ENCODE measurements at places on chromosomes 12 and 14.

DNA sequence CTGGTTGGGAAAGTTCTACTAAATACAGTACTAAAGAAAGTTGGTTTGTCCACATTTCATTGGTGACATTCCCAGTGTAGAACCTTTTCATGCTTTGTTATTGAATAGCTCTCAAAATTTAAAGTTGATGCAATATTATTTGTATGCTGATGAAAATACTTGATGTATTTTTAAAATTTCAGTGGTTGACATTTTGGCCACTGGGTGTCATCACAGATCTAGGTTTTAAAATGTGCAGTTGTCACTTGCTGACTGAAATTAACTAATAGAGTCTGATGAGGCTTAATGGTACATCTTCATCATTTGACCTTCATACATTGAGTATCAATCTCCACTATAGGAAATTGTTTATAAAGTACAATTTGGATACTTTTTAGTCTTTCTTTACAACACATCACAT, 37.1 kb downstream of the CMAS start:
- DNase-seq = no peak

DNA sequence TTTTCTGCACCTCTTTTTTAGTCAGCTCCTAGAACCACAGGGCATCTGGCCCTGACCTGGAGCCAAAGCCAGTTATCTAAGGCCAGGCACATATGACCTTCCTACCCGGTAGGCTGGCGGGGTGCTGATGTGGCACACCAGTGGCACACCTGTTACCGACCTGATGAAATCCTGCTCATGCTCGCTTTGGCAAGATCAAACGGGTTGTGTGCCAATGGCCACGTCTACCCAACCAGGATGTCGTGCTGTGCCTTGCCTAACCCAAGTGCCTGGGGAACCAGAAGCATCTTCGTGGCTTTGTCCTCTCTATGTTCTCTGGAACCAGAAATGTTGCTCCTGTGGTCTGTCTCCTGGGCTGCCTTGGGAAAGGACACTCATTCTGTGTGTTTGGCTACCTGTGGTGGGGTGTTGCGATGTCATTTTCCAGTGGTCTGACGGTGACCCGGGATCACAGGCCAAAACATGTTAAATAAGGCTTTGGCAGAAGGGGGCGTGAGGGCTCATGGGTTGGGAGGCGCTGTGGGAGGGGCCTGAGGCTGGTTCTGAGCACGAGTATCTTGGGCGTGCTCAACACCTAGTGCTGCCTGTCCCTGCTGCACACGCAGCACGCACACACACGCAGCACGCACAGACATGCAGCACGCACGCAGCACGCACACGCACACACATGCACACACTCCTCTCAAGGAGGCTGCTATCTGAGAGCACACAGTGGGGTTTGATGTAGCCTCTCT, 27.9 kb downstream of the CCNK start:
- DNase-seq = no peak

DNA sequence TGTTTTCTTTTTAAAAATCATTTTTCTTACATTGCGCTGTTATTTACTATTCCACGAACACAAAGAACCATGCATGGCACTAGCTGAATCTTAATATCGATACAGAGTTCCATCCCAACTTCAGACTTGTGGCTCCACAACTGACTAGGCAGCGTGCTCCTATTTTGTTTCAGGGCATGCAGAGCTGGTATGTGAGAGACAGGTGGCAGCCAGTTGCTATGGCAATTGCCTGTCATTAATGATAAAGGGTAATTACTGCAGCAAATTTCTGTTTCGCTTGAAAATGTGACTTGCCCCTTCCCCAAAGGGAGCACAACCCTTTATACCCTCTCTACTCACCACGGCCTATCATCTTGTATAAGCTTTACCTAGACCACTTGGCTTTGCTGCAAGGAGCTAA, 113.1 kb upstream of the G2E3 start:
- DNase-seq = no peak

GRCh38 chr12:94095618-94096017, 52.8 kb upstream of the PLXNC1 start:
- no peak for DNase-seq

DNA sequence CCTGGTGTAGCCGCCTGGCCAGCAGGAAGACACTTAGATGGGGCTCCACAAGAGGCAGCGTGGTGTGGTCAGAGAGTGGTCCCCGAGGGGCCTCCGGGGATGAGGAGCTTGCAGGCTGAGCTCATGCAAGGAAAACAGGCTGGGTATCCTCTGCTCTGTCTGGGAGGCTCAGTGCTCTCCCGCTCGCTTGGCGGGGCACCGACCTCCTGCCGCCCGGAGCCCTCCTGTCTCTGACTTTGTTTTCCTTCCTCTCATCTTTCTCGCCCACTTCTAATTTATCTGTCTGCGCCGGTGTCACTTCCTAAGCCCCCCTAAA, 31.3 kb upstream of the DLK1 start:
- no peak for DNase-seq

DNA sequence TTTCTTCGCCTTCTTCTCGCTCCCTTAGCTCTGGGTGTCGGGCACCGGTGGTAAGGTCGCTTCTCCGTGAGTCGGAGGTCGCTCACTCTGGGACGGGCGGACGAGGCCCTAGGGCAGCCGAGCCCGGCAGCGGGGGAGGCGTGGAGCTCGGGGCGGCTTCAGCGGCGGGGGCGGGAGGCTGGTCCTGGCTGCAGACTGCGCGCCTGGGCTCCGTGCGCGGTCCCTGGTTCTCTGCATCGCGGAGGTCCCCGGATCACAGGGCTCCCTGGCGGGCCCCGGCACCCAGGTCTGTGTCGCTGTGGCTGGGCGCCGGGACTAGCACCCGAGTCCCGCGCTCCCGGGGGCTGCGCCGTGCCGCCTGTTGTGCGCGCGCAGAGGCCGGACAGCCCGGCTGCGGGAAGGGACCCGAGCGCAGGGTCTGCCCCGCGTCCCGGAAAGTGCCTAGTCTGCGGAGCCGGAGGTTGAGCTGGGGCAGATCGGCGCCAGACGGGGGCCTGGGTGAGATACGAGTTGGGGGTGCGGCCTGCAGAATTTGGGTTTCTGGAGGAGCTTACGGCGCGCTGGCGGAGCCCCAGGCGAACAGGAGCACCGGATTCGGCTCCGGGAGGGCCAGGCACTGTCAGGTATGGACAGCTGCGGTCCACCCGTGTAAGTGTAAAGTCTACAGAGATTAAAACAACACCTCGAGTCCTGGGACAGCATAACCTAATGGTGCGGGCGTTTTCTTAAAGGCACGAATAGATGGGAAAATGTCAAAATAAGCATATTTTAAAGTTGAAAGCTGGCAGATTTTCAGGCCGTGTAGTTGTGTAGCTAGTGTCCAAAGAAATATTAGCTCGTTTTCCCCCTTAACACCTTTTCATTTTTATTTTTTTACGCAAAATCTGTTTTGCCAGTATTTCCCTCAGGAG, 713 bp downstream of the FRMD6 start:
- no peak for DNase-seq

GRCh38 chr12:41023836-41024235, 164.3 kb upstream of the PDZRN4 start:
- DNase-seq = no peak

DNA sequence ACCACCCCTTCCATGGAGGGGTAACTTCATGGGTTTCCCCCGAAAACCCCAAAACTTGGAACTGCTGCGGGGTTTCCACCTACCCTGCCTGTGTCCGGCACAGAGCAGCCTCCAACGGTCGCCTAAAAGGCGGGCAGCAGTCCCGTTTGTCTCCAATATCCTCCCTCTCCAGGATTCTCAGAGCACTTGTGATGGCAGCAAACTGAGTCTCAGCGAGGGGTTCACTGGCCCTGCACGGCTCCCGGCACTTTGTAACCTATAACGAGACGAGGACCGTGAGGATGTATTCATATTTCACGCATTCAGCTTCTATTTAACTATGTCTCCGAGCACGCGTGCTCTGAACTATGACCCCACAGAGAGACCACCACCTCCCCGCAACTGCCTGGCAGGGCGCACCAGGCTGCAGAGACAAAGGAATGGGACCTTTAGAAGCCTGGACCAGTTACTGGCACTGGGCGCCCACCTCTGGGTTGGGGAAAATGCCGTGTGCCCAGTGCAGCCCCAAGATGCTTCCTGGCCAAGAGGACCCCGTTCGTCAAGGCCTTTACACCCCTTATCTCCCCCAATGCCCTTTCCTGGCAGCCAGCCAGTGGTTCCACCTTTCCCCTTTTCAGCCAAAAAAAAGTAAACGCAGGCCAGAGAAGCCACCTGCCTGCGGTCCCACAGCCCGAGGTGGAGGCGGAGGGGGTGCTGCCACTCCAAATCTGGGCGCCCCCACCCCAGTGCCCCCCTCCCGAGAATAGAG, 173.1 kb upstream of the RTL1 start:
- no peak for DNase-seq

GRCh38 chr14:91164676-91165075, 50.8 kb downstream of the DGLUCY start:
- DNase-seq = no peak

DNA sequence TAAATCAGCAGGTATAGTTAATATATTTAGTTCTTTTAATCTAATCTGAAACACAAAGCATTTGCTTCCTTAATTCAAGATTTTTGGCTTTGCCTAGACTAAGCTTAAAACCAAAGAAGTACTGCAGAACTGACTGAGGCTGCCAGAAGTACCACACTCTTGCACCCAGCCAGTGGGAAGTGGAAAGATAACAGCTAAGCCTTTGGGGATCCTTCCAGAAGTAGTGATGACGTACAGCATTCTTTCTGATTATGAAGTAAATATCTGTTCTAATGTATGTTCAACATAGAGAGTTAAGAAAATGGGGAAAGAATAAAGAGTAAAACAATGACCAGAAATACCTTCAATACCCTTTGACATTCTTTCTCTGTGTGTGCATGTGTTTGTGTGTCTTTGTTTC, 19.3 kb downstream of the NTF3 start:
- DNase-seq = no peak

- no peak for DNase-seq
Observed at GRCh38 chr12:13472690-13473089, 276.2 kb downstream of the EMP1 start.

DNA sequence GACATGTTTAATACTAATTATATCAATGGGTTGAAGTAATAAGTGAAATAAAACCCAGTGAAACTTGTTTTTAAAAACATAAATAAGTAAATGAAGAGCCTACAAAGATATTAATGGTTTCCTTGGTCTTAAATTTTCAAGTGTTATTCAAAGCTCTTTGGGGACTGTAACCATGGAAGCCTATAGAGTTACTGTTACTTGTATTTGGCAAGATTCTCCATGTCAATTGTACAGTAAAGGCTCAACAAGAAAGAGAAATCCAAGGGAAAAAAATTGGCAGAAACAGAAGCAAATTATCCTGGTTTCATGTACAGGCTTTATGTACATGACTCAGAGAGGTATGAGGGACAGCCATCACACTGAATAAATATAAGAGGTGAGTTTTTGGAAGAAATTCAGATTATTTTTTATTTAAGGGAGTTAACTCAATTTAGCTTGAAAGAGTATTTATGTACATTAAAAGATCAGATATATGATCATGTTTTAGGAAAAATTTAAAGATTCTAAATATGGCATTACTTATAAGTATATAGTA, 151.1 kb upstream of the HMGA2 start:
- DNase-seq = no peak

GRCh38 chr14:65160091-65160490, 57.8 kb upstream of the MAX start:
- no peak for DNase-seq

DNA sequence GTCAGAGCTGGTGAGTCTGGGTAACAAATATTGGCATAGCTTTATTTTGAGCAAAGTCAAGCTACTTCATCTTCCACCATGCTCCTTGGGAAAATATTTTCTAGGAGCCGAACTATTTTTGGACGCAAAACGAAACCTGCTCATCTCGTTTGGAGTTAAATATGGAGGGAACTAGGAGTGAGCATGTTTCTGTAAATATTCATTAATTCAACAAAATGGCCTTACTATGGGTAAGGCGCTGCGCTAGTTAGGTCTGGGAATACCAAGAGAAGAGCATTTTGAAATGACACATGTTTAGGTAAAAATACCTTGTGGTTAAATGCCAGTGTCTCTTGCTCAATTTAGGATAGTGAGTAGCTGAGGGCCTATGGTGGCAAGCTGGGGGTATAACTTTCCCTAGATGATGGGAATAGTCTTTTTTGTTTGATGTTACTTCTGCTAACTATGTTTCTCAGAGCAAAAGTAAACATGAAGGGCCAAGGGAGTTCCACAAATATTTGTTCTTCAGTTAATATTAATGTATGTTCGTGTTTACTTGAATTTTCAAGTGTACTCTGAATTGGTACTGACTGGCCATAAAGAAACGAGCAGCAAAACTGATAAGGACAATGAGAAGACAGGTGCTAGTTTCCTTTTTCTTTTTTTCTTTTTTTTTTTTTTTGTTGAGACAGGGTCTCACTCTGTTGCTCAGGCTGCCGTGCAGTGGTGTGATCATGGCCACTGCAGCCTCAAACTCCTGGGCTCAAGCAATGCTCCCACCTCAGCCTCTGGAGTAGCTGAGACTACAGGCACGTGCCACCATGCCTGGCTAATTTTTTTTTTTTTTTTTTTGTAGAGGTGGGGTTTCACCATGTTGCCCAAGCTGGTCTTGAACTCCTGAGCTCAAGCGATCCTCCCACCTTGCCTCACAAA, 77.7 kb downstream of the MAP1LC3B2 start:
- no peak for DNase-seq

GRCh38 chr12:29565727-29566126, 68.2 kb upstream of the OVCH1 start:
- no peak for DNase-seq

DNA sequence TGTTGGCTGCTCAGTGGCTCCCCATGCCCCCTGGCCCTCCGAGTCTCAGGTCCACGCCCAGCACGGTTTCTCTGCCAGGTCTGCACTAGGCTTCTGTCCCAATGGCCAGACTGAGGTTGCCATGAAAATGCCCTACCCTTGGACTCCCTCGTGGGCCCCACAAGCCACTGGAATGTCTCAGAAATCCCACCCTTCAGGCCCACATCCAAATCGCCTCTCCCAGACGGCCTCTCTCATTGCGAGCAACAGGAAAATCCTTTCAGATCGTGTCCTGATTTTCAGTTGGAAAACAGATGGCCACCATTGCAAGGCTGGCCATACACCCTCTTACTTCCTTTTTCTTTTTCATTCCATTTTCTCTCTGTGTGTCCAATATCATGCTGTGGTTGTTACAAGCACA, 77.3 kb downstream of the IRF2BPL start:
- DNase-seq = no peak

GRCh38 chr12:76446090-76446489, 97.9 kb upstream of the BBS10 start:
- no peak for DNase-seq
